Fibroblast of skin of left biceps (primary cell): ENCODE measurements at places on chromosomes 3 and 15.

DNA sequence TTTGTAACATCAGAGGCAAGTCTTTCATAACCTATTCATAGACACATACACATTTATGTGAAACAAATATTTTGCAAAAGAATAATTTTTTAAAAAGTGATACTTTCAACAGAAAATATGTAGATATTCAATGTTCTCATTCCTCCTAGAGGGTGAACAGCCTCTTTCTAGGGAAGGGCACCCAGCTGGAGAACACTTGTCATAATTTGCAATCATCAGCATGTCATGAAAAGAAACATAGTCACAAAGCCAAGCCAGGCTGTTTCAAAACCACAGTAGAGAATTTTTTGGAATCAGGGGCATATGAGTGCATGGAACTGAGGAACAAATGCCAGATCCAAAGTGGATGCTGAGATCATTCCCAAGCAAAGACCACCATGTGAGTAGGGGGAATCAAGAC is 406.9 kb upstream of the ADAMTS9 start:
- no peak for DNase-seq

- no peak for DNase-seq
Observed at GRCh38 chr3:159877924-159878323, 110.7 kb upstream of the IL12A start.

- DNase-seq, result no peak
Observed at GRCh38 chr3:19994796-19995195, 17.3 kb downstream of the PP2D1 start.

GRCh38 chr3:155963570-155963969 is 93.1 kb downstream of the GMPS start:
- DNase-seq, result peak; percentile 18

DNA sequence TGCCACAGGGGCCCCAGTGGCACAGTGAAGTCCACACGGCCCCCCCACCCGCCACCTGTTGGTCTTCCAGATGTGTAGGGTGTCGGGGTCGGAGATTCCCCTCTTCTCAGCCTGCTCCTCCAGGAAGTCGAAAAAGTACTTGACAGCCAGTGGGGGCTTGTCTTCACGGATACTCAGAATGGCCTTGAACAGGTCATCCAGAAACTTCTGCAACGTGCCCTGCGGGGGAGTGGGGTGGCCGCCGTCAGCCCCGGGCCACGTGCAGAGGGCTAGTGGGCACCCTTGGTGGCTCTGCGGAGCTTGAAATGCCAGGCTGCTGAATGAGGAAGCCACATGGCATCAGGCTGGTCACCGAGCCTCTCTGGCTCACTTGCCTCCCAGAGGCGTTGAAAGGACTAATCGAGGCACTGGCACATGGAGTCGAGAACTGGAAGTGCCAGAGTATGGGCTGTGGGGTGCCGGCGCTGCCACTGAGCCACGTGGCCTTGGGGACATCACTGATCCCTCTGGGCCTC is 16.6 kb downstream of the H1-8 start:
- no peak for DNase-seq

- no peak for DNase-seq
Observed at GRCh38 chr3:31732548-31732947, 199.8 kb downstream of the STT3B start.

- DNase-seq, result no peak
Observed at GRCh38 chr15:59281699-59282098, 75.1 kb downstream of the LDHAL6B start.

GRCh38 chr3:52216585-52217408 is 8.6 kb downstream of the TLR9 start:
- no peak for DNase-seq

DNA sequence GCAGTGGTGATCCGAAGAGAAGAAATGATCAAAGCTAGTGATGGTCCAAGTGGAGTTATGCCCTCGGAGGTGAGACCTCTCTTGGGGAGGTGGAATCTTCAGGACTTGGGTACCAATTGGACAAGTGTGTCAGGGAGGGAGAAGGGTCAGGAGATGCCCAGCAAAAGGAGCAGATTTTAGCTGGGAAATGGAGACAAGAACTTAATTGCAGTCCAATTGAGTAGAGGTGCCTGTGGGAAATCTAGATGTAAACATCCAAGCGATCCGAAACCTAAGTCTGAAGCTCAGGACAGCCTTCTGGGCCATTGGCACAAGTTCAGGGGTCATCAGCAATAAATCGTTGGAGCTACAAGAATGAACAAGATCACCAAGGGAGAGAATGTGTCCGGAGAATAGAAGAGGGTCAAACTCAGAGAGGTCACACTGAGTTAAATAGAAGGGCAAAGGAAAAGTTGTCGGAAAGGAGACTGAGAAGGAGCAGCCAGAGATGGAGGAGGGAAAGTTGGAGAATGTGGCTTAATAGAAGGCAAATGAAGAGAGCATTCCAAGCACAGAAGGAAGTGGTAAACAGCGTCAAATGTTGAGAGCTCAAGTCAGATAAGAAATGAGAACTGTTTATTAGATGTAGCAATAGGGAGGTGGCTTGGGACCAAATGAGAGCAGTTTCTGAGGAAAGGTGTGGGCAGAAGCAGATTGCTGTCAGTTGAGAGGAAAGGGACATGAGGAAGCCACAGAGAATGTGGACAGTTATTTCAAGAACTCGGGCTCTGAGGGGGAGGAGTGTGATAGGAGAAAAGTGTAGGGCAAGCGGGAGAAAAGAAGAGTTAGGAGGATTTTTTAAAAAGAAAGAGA is 64.2 kb upstream of the FNDC3B start:
- DNase-seq, result peak; percentile 39

DNA sequence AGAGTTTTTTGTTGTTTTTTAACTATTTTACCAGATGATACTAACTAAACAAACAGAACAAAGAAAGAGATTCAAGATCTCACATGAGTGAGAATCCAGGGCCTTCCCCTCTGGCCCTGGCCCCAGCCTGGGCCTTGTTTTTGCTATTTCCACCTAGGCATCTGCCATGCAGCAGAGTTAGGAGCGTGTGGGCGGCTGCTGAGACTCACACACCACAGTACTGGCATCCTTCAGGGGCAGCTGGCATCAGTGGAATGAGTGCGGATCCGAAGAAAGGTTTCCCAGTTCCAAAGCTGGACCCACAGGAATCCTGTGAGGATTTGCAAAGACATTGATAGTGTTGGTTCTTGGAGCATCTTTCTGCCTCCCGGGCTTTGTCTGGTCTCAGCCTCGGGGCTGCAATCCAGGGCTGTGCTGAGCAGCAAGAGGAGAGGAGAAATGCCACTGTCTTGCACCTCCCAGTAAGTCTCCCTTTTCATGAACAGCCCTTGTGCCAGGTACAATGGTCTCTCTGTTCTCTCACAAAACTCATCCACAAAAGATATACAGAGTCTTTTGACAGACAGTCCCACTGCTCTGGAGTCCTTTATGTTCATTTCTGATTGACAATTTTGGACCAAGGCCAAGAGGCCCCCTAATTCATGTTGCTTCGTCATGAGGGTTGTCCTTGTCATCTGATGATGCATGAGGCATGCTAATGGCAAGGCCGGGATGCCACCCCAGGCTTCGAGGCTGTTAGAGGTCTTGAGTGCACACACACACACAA is 46.6 kb downstream of the APH1B start:
- no peak for DNase-seq

DNA sequence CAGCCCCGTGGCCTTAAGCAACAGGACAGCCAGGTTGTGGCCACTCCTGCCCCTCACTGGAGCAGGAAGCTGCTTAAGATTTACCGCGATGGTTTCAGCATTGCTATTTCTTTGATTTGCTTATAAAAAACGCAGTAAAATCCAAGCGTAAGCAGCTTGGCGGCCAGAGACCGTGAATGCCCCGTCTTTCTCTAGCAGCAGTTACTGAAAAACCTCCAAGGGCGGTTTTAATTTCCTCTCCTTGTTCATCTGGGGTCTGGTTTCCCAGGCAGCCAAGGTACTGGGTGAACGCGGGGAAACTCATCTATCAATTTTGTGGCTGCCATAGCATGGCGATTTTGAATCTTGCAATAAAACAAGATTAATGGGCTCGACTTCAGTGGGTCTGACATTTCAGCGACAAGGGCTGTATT is 130.3 kb downstream of the MINAR1 start:
- no peak for DNase-seq

DNA sequence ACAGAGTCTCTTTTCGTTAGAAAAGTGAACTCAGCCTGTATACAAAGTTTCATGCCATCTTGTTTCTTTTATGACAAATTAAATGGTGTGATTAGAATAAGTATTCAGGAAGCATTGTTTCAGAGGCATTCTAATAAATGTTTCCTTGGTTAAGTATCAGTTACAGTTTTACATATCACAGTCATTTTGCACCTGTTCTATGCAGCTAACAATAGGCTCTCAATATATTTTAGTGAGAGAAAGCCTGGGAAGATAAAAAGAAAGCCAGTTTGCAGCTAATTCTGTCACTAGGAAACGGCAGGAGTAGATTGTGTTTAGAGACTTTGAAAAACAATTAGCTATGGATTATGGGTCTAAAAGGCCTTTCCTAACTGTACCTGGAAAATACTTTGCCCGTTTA is 252.8 kb downstream of the ZIC1 start:
- DNase-seq, result no peak

GRCh38 chr15:52794665-52795463 is 4.7 kb upstream of the ONECUT1 start:
- no peak for DNase-seq
